ENCODE measurements at places on chromosomes 16 and 17.

DNA sequence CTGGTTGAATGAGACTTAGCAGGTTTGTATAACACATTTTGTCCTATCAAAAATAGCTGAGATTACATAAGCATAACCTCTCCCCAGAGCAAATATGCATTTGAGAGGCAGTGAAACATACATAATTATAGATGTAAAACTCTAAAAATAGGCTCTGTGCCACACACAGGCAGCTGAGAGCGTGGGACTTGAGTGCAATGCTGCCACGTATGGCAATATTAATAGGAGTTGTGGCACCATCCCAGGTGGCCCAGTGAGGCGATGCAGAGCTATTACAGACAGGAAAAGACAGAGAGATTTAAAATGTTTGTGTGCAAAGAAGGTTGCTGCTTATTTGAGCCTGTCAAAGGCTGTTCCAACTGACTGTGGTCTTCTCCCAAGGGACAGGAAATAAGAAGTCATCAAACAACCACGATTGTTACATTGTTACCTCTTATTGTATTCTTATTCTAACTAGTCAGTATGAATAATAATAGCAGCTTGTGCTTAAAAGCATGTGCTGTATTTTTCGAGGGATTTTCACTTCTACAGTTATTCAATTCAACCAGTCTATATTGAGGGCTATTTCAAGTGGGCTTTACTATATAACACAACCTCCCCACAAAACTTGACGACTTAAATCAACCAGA lies 116.5 kb downstream of the SALL1 start:
- DNase-seq: no peak

DNA sequence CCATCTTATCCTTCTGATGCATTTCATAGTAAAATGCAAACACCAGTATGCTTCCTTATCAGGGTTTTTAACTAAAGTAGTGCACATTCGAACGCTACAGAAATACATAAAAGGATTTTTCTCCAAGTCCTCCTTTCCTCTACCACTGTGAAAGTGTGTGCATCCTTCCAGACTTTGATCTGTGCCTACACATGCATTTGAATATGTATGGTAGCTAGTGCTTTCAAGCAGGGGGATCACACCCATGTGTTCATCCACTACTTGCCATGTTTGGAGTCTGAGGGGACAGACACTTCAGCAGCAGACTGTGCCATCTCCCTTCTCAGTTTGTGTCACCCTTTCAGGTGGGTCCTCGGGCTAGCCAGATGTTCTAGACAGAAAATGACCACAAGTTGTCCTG lies 14.9 kb downstream of the LDHD start:
- DNase-seq: no peak

DNA sequence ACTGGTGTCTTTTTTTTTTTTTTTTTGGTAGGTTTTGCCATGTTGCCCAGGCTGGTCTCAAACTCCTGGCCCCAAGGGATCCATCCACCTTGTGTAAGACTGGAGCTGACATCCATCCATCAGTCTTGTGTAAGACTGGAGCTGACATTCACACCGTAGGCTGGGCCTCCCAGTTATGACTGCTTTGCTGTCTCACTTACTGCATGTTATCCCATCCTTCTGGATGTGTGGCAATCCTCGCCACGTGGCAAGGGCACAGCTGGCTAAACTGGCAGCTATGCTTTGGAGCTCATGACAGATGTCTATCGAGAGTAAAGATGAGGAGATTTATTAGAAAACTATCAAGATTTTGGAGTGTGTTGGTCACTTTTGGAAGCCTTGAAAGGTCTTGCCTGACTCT lies 115.1 kb downstream of the ABCA8 start:
- no peak for DNase-seq

- DNase-seq: peak; percentile 16
These were observed 823 bp downstream of the TNRC6C start for GRCh38 chr17:77959126-77959925.

DNA sequence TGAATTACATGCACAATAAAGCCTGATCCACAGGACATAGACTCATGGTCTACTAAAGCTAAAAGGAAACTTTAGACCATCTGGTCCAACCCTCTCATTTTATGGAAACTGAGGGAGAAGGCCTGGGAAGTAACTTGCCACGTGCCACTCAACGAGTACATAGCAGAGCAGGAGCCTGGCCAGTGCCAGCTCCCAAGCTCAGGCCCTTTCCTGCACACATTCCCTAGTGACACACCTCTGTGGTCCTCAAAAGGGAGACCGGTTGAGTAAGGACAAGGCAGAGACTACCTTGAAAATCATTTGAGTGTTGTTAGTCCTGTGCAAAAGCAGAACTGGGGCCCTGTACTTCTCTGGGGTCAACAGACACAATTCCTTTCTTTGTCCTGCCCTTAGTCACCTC lies 2.8 kb downstream of the CCL4L2 start:
- DNase-seq: no peak
